Sigmoid colon (tissue), 7 donors: ENCODE measurements at places on chromosomes 2 and 18.

DNA sequence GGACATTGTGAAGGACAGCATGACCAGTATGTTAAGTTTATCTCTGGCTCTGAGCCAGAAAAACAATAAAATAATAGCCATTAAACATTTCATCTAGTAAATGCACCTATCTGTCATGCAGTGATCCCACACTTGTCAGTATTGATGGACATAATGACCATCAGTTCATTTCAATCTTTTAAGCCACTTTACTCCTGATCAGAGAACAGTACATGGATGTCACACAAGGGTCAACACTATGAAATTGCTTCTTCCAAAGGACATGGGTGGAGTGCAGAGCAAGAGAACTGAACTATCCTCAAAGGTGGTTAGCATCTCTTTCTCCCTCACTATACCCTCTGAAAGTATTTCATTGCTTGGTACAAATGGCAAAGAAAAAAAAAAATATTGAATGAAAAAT lies 816.0 kb upstream of the GYPC start:
- DNase-seq = no peak

DNA sequence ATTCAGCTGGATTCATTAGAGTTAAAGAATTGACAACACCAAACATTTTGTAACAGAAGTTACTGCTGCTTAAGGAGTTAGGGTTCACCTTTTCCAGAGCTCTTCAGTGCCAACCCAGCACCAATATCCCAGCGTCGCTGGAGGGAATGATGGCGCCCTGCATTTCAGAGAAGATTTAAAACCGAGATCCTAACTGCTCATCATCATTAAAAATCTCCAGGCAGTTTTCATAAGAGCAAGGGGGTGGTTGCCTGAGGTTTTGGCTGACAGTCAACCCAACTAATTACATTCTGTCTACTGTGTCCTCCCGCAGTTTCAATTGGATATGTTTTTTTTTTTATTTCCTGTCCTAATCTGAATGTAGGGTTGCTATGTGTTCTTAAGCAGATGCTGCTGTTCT lies 509.6 kb upstream of the TCF4 start:
- no peak for DNase-seq

DNA sequence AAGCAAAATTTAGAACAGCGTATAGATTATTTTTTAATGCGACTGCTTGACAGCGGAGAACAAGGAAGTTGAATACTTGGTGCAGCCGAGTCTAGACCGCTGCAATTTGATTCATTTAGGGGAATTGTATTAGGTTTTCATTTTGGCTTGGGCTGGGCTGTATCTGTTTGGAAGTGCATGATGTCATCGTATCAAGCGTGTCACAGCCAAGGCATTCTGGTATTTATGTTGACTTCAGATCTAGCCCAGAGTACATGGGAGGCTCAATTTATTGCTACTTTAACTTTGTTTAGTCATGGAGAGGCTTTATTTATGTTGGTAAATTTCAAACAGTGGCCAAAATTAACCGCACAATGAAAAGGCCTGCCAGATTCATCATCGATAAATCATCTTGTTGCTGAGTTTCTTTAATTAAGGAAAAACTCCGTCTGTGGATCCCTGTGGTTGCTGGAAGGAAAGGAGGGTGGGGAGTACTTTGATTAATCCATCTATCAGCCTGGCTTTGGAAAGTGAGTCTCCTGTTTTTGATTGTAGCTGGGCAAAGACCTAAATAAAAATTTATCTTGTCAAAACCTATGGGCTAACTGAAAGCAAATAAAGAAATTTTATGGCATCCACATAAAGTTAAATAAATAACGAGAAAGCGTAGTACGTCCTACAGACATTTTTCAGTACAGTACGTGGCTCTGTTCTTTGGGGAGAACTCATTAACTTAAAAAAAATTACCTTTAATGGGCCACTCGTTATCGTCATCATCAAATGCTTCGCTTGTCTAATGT lies 230.4 kb upstream of the SPRED2 start:
- no peak for DNase-seq

DNA sequence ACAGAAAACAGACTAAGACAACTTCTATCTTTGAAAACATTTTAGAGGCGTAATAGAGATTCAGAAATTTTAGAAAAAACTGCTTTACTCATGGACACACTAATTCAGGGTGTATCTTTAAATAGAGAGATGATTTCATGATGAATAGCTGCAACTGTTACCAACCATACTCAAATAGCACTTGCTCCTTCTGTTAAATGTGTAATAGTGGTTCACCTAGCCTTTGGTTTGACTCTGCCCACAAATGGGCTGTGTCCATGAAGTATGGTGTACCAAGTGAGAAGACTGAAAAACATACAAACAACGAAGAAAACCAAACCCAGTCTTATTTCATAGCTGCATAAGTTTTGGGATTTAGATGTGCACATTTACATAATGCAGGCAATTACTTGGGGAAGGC lies 610.6 kb downstream of the PLCL1 start:
- no peak for DNase-seq

GRCh38 chr2:88626171-88627054 lies 851 bp downstream of the EIF2AK3 start:
- DNase-seq = peak; percentile 76

DNA sequence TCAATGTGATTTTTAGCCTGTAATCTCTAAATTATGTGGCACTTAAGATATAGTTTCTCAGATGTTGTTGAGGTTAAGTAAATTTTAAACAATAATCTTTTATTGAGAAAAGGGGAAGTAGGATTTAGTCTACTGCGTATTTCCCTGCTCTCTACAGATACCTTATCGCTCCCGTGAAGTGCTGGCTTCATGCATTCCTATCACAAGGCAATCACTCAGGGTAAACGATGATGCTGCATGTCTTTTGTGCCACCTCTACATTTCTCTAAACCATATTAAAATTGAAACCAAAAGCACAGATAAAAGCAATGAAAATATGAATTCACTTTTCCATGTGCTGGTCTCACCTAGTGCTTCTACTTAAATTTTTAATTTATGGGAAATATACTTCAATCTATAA lies 14.4 kb upstream of the RPE start:
- DNase-seq = no peak

GRCh38 chr2:55175254-55176093 lies 56.6 kb downstream of the CLHC1 start:
- DNase-seq = no peak

GRCh38 chr2:235092433-235093223 lies 140.8 kb downstream of the SH3BP4 start:
- DNase-seq = no peak

DNA sequence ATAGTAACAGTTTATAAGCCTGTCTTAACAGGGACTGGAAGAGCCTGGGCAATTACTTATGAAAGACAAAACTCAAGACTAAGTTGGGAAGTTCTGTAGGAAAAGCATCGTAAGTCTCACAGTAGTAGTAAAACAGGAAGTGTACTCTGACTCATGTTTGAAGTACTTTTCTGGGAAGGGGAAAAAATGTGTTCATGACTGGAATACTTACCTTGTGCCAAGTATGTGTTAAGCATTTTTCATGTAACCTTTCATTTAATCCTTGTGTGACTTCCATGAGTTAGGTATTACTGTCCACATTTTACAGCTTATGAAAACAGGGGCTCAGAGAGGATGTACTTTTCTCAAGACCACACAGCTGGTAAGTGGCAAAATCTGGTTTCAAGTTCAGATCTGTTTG lies 13.7 kb upstream of the SKOR2 start:
- no peak for DNase-seq

- no peak for DNase-seq
Observed at GRCh38 chr2:217481577-217481976, 521.2 kb downstream of the TNS1 start.

- no peak for DNase-seq
Observed at GRCh38 chr2:201707753-201708152, 9.3 kb upstream of the MPP4 start.

GRCh38 chr2:193141-193671 lies 70.6 kb downstream of the SH3YL1 start:
- no peak for DNase-seq

DNA sequence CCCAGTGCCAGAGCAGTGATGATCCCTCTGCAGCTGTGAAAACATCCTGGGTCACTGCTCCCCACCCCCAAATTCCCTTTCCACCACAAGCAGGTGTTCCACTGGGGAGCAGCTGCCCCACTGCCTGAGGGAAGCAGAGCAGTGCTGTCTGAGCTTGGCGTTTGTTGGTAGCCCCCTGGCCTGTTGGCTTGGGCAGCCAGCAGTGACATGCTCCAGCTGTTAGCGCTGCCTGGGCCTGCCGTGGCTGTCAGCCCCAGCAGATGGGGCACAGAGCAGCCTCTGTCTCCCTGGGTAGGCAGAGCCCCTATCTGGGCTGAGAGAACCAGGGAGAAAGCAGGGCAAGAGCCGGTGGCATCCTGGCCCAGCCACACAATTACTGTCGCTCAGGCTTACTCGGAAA lies 247.7 kb downstream of the GLI2 start:
- DNase-seq = peak; percentile 51
